Stimulated activated CD4-positive, alpha-beta T cell treated with anti-CD3 and anti-CD28 coated beads, Interleukin-15, amount 100 ng/mL, for 1 hour (primary cell): ENCODE measurements at places on chromosomes 5 and 9.

DNA sequence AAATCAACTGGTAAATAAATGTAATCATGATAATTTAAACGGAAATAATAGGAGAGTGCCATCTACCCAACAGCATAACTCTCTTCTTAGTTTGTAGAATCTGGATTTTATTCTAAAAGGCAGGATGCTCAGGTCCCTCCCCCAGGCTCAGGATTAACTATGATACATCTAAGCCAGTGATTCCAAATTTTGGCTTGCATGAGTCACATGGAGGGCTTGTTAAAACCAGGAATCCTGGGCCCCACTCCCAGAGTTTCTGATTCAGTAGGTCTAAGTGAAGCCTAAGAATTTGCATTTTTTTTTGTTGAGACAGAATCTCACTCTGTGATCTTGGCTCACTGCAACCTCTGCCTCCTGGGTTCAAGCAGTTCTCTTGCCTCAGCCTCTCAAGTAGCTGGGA, 62.3 kb upstream of the ZFR start:
- no peak for DNase-seq

DNA sequence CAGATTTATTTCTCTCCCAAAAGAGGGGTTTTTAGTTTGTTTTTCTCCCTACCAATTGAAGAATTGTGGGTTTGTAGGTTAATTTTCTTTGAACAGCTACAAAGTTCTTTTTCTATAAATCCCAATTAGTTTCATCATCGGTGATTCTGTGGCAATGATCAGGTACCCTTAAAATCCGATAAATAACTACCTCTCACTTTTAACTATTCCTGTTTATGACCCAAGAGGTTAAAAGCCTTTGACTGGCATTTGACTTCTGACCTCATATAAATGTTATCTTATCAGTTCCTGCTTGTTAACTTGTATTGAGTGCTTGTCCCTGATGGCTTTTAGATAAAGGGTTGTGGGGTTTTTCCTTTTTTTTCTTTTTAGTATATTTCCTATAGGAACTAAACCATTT, 124.4 kb upstream of the TMEM161B start:
- no peak for DNase-seq

GRCh38 chr5:142679744-142680143, 6.1 kb downstream of the FGF1 start:
- DNase-seq: no peak

- DNase-seq: no peak
These were observed 170.2 kb upstream of the NREP start for GRCh38 chr5:111927191-111927590.

DNA sequence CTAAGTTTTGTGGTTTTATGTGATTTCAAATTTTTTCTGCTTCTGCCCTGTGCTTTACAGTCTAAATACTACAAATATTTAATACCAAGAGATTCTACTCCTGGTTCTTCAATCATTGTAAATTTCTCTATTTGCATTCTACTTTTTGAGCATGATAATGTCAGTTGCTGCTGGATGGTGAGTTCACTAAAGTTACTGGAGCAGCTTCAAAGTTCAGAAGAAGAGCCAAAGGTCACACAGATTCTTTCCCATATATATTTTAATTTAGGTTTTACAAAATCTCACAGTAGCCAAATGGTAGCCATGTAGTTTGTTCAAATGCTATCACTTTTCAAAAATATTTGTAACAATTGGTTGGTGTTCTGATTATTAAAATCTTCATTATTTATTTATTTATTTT, 378.7 kb downstream of the TMEM232 start:
- no peak for DNase-seq

DNA sequence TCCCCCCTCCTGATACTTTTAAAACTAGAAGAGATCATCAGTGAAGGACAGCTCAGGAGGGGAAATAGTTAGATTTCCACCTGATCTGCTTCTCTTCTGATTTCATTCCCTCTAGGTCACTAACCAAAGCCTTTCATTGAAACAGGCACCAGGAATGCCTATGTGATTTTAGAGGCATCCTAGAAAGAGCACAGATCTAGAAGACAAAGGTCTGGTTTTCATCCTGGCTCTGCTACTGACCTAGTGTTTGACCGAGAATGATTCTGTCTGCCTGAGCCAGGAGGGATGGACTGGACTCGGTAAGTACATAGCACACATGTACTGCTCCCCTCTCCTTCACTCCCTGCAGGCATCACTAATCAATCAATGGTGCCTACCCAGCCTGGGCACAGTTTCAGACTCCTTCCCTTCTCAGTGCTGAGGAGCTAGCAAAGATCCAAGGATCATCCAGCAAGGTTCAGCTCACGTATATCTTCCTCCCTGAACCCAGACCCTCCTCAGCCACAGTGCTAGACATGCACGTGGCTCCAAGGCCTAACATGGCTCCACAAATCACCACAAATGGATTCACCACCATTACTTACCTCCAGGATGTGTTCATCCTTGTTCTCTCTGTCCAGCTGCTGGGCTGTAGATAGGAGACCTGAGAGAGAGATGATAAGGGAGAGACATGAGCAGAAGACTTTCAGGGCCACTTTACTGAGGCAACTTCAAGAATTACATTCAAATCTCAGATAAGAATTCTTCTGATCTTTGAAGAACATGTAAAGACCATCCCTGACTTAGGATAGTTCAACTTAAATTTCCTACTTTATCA, 35.2 kb downstream of the FAT2 start:
- no peak for DNase-seq

- no peak for DNase-seq
These were observed 626.8 kb downstream of the DNAH5 start for GRCh38 chr5:13317654-13318053.

GRCh38 chr5:57696389-57696769, 213.8 kb upstream of the ACTBL2 start:
- DNase-seq: no peak

DNA sequence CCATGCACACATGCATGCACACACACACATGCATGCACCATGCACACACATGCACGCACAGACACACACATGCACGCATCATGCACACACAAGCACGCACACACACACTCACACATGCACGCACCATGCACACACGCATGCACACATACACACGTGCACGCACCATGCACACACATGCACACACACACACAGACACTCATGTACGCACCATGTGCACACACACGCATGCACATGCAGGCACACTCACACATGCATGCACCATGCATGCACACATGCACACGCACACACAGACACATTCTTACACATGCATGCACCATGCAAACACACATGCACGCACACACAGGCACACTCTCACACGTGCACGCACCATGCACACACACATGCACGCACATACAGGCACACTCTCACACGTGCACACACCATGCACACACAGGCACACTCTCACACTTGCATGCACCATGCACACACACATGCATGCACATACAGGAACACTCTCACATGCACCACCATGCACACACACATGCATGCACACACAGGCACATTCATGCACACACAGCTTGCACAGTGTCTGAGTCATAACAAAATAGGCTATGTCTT, 117.5 kb downstream of the TENT4A start:
- no peak for DNase-seq

GRCh38 chr5:109958082-109958481, 268.4 kb downstream of the MAN2A1 start:
- no peak for DNase-seq

- no peak for DNase-seq
These were observed 53.8 kb downstream of the COX7C start for GRCh38 chr5:86671536-86671935.

- no peak for DNase-seq
These were observed 307.2 kb downstream of the NSG2 start for GRCh38 chr5:174352681-174353080.

DNA sequence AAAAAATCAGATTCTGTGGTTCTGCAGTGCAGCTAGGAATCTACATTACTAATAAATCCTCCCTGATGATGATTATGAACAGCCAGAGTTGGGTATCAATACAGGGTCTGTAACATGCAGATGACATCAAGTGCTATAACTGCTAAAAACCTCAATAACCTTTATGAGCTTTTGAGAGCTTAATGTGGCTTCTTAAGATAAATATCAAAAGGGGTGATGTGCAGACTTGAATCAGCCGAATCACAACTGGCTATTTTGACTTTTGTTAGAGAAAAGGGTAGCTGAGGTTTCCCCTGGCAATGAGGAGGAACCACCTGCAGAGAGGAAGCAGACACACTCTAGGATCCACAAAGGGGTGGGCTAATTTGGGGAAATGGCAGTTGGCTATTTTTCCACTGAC, 30.2 kb downstream of the CAPSL start:
- no peak for DNase-seq
